Activated T-cell treated with anti-CD3 and anti-CD28 coated beads, Interleukin-2, amount 50 U/mL, for 4 hours (primary cell): ENCODE measurements at places on chromosomes 12 and 14. TPM values are rescaled to one million over a fixed set of nuclear protein-coding genes. Genes with fewer than 3 reads are reported as not detected.

- no peak for DNase-seq
Observed at GRCh38 chr12:104435175-104435574, 21.6 kb upstream of the CHST11 start.

DNA sequence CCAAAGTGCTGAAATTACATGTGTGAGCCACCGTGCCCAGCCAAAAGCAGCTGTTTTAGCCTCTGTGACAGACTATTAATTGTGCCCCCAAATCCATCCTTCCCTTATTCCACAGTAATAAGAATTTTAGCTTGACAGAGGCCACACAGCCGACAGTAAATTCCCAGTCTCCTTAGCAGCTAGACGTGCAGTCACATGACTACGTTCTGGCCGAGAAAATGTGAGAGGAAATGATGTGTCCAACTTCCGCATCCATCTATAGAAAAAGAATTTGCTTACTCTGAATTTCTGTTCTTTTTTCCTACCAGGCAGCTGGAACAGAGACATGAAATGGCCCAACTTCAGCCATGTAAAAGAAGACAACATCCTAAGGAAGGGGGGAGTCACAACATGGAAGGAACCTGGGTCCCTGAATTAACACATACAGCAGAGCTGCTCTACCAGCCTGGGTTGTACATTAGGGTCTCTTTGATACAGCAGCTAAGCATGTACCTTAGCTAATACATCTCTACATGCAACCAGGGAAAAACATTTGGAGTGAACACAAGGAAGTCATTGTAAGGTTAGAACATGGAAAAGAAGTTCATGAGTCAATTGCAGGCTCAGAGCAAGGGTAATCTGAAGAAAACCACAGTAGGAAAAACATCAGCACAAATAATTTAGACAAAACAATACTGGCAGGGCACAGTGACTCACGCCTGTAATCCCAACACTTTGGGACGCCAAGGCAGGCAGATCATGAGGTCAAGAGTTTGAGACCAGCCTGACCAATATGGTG is 35.5 kb downstream of the CIT start:
- DNase-seq, result no peak

GRCh38 chr14:68908803-68909202 is 70.3 kb downstream of the ACTN1 start:
- DNase-seq, result no peak

- no peak for DNase-seq
Observed at GRCh38 chr12:109880938-109881337, 597 bp upstream of the GLTP start.

- no peak for DNase-seq
Observed at GRCh38 chr14:100736269-100737180, 9.8 kb downstream of the DLK1 start.

- no peak for DNase-seq
Observed at GRCh38 chr14:75859746-75860145, 122.0 kb downstream of the TGFB3 start.

DNA sequence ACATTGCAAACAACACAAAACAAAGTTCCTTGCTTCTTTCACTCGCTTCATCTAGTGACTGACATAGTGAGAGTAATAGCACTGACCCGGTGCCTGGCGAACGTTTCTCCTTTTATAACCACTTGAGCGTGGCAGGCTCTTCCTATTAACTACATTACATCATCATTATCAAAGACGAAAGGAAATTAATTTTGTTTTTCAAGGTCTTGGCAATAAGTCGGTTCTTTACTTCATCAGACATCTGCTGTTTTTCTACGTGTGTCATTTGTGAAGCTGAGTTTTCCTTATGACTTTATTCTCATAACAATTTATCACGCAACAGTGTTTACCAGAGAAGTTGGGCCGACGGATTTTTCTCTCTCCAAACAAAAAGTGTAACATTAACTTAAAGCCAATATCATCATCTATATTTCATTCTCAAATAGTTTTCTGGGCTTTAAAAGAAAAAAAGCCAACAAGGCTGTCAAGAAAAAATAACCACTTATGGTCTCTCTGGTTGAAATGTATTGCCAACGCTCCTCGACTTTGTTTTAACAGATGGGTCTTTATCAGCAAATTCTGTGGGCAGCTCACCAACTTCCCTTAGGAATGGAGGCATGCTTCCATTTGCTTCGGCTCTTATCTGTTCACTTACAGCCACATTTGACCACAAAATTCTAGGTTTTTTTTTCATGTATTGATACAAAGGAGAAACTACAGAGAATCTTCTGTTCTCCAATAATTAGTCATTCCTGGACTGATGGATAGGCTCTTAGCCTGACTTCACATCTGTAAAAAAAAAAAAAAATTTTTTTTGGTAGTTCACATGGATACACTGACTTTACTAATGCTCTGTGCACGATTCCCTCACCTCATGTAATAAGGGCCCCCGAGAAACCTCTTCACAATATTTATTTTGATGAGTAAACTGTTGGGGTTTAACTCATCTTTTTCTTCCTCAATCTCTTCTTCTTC is 97.1 kb upstream of the CDKN3 start:
- no peak for DNase-seq

GRCh38 chr12:117863002-117863709 is 105.6 kb downstream of the KSR2 start:
- no peak for DNase-seq

GRCh38 chr12:46556105-46556559 is 183.6 kb upstream of the SLC38A2 start:
- no peak for DNase-seq

- DNase-seq, result no peak
Observed at GRCh38 chr12:124530637-124531263, 36.7 kb downstream of the NCOR2 start.

DNA sequence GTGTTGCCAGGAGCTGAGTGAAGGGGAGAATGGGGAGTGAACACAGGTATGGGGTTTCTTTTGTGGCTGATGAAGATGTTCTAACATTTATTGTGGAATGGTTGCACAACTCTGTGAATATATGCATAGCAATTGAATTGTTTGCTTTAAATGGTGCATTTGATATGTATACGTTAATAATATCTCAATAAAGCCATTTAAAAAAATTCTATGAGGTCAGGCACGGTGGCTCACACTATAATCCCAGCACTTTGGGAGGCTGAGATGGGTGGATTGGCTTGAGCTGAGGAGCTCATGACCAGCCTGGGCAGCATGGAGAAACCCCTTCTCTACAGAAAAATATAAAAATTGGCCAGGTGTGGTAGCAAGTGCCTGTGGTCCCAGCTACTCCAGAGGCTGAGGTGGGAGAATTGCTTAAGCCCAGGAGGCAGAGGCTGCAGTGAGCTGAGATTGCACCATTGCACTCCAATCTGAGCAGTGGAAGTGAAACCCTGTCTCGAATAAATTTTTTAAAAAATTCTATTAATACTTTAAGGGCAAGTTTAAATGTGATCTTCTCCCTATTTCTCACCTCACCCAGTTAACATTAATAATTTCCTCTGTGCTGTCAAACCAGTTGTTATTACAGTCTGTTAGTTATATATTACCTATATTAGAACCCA is 65.3 kb downstream of the DENND5B start:
- DNase-seq, result no peak

IL22 gene
- 6.0 TPM for total RNA-seq

DNA sequence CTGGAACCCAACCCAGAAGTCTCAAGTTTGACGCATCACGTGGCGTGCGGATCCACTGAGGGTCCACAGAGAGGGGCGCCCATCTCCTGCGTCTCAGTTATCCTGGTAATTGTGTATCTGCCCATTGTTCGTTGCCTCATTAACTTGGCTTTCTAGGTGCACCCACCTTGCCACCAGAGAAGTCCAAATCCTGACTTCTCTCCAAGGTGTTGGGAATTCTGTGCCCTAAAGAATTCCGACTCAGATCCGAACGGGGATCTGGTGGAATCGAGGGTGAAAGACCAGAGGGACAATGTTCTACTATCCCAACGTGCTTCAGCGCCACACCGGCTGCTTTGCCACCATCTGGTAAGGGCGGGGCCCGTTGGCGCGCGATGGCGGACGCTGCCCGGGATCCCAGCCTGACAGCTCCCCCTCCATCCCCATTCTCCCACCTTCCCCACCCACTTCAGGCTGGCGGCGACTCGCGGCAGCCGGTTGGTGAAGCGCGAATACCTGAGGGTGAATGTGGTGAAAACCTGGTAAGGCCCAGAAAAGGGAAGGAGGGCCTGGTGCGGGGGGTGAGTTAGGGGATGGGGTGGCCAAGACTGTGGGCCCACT is 481 bp downstream of the REC8 start:
- DNase-seq, result no peak

DNA sequence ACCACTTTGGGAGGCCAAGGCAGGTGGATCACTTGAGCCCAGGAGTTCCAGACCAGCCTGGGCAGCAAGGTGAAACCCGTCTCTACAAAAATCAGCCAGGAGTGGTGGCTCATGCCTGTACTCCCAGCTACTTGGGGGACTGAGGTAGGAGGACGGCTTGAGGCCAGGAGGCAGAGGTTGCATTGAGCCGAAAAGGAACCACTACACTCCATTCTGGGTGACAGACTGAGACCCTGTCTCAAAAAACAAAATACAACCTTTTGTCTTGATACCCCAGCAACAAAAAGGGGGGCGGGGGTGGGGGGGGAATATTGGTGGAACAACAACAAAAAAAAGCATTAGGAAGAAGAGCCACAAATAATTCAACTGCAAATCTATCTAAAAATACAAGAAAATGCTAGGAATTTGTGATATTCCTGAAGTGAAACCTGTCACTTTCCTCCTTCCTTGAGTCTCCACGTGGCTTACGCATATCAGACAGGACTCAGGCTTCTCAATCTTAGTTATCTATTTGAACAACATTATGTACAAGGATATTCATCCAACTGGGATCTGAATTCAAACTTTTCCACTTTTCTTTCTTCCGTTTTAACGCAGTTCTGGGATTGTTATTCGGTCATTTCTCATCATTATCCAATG is 1.3 kb downstream of the R3HDM2 start:
- DNase-seq, result no peak

DNA sequence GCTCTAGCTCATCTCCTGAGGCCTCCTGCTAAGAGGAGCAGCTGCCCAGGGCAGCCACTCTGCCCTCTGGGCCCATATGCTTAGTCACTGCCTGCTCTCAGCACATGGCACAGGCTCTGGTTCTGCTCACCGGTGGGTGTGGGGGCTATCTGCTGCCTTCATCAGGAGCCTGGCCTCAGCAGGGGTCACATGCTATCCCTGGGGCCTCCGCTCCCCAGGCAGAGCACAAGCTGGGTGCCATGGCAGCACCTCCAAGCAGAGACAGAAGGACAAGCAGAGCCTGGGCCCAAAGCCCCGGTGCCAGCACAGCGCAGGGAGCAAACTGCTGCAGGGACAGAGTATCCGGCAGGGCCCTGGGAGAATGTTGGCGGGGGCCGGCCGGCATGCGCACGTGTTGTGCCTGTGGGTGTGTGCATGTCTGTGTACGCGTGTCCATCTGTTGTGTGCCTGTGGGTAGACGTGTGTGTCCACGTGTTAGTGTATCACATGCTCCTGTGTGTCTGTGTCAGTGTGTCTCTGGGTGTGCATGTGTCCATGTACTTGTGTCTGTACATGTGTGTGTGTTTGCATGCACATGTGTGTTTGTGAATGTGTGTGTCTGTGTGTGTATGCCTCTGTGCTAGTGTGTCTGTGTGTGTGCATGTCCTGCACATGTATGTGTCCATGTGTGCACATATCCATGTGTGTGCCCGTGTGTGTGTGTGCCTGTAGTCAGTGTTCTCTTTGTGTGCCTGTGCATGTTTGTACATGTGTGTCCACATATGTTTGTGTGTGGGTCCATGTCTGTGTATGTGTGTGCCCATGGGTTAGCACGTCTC is 326.9 kb downstream of the TMEM121 start:
- DNase-seq, result peak; percentile 2

GRCh38 chr12:132761921-132762583 is 420 bp upstream of the ANKLE2 start:
- peak; percentile 80 for DNase-seq

DNA sequence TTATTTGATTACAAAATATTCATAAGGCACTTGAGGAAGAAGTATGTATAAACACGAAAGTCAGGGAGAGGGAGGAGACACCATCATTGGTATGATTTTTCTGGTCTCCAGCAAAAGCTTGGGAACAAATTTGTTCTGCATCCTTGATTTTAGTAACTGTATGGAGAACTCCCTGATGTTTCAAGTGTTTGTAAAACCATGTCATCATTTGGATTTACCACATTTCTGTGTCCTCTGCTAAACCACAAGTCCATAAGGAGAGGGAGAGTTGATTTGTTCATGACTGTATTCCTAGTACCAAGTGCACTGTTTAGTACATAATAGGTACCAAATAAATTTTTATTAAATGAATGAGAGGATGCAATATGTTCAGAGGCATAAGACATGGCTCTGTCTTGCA is 181.1 kb downstream of the BTG1 start:
- no peak for DNase-seq

DNA sequence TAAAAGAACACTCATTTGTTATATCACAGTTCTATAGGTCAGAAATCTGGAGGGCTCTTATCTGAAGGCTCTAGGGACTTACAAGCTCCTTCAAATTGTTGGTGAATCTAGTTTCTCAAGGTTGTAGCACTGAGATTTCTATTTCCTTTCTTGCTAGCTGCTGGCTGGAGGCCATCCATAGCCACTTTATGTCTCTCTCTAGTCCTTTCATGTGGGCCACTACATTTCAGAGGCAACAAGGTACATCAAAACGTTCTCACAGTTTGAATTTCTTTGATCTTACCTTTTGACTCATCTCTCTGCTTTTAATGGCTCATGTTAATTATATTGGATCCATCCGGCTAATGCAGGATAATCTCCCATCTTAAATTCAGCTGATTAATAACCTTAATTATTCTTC is 286.8 kb downstream of the DIO2 start:
- no peak for DNase-seq

GRCh38 chr14:99576761-99577705 is 27.0 kb downstream of the CCDC85C start:
- no peak for DNase-seq

DNA sequence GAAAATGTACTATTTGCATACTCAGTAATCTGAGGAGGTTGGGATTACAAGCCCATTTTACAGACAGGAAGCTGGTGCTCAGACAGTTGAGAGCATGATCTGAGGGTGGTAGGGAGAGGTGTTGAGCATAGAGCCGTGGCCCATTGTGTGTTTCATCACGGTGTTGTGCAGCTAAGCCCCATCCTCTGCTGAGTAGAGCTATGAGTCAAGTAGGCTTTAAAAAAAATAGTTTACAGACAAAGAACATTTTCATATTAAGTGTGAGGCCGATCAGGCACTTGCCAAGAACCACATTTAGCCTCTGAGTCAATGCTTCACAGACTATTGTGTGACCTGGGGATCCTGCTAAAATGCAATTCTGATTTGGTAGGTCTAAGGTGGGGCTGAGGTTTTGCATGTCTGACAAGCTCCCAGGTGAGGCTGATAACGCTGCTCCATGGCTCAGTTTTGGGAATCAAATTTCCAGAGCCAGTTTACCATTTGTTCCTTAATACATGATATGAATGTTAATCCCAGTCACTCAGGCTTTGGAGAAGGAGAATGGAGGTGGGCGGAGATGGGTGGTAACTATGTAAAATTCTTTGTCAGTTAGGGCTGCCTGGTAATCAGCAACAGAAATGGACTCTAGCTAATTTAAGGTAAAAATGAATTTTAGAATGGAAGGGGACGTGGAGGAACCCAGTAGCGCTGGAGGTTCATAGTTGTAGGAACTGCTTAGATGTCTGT is 22.2 kb downstream of the ZNF664 start:
- DNase-seq, result no peak

- DNase-seq, result no peak
Observed at GRCh38 chr14:24198814-24199524, 3.7 kb upstream of the TM9SF1 start.

GRCh38 chr12:11697670-11698387 is 48.4 kb downstream of the ETV6 start:
- no peak for DNase-seq

MLH3 gene
- total RNA-seq, result 11.7 TPM
